ENCODE measurements at places on chromosomes 1 and 21. TPM values are rescaled to one million over a fixed set of nuclear protein-coding genes. Genes with fewer than 3 reads are reported as not detected.

- no peak for DNase-seq
Observed at GRCh38 chr21:34790341-34790740, 121.5 kb downstream of the CLIC6 start.

DNA sequence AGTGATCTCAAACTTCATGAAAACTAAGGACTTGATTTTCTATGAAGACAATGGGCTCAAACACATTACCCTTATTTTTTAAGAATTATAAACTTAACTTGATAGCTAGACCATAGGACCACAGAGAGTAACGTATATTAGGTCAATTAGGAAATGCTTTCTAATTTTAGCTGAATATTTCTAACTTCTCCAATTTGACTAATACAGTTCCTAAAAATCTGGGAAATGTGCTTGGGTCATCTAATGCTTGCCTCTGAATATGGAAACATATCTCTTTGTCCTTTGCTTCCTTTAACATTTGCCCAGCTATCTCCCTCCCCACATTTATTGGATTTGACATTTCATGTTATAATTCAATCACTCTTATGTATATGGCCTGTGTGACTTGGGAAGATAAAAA, 141.4 kb downstream of the LHX8 start:
- DNase-seq: no peak

DNA sequence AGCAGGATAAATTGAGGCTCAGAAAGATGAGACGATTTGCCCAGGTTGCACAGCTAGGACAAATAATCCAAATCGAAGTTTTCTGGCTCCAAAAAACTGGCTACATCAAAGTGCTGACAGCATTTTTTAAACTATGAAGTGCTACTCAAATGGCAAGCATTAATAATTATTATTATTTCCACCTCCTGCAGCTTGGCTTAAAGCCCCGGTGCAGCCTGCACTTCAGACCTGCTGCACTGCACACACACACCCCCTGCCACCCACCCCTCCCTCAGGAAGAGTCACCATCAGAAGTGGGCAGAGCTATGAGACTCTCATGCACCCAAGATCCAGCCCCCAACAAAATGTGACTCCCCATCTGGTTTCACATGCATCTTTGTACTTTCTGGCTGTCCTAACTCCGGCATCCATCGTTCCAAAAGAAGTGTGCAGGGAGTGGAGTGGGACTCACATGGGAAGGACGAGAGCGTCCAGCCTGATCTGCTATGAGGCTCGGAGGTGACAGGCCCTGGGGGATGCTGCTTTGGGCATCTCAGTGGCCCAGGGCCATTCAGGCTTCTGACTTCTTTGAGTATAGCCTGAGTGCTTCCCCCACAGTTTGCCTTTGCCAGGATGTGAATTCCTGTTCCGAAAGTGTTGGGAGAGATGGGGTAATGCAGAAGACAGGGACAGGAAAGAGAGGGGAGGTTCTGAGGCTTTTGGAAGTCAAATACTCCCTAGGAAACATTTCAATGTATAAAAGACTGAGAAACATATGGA, 65.0 kb upstream of the FAM20B start:
- DNase-seq: no peak

Gene GJB3
- 6.5 TPM for total RNA-seq

- no peak for DNase-seq
Observed at GRCh38 chr1:25744636-25745425, 55.2 kb upstream of the SELENON start.

DNA sequence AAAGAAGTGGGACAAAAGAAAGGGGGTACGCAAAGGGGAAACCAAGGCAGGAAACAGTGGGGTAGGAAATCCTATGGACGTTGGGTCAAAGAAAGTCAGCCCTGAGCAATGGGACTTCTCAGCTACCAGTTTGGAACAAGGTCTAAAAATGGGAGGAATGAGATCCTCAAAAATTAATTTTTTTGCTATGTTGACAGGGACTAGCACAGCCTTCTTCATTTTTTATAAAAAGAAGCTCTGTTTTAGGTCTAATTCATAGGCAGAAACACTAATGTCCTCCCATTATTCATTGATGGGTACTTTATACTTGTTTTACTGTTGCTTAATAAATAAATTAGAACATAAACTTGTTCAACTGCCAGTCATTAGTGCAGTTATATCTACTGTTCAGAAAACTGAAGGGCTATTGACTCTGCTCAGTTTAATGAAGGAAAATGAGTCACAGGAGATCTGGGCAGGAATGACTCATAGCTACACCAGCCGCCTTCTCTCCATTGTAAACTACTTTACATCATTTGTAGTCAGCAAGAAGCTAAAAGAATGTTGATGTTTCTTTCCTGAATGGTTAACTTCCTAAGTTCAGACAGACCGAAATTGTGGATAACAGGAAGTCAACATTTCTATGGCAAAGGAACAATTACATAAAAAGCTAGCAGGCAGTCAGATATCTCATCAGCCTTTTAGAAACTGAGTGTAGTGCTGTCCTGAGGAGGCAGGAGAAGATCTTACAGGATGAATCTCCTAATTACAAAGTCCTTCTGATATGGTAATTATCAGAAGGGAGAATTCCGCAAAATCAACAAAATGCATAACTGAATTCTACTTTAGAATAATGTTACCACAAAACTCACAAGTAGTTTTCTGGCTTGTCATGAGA, 356.4 kb upstream of the PKN2 start:
- no peak for DNase-seq
